Fibroblast of skin of right biceps (primary cell): ENCODE measurements at places on chromosomes 6 and 20.

DNA sequence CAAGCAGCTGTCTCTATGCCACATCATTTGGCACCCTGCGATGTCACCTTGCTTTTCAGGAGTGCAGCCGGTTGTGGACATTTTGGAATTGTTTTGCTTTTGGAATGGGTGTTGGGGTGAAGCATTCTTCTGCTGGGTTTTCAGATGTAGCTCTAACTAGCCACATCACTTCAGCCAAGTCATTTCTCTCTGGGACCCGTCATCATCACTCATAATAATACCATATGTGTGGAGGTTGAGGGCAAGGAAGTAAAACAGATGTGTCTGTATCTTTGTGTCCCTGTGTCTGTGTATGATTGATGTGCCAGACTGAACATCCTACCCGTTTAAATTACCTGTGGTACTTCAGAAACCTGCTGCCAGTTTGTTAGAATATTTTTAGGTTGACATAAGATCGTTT, 49.5 kb upstream of the TULP4 start:
- DNase-seq, result no peak

GRCh38 chr6:139020689-139021088, 7.9 kb upstream of the ABRACL start:
- DNase-seq, result no peak

- DNase-seq, result peak; percentile 27
These were observed 490.0 kb downstream of the GRIK2 start for GRCh38 chr6:101883505-101883904.

- no peak for DNase-seq
These were observed 15.2 kb downstream of the DEFB132 start for GRCh38 chr20:272718-273117.

GRCh38 chr20:17395729-17396128, 135.4 kb downstream of the BFSP1 start:
- no peak for DNase-seq

GRCh38 chr6:36848658-36849441, 9.6 kb upstream of the CPNE5 start:
- no peak for DNase-seq

GRCh38 chr6:108566406-108566805, 5.7 kb downstream of the FOXO3 start:
- no peak for DNase-seq

- DNase-seq, result peak; percentile 90
These were observed 287.0 kb downstream of the CLIC5 start for GRCh38 chr6:45728674-45729073.

DNA sequence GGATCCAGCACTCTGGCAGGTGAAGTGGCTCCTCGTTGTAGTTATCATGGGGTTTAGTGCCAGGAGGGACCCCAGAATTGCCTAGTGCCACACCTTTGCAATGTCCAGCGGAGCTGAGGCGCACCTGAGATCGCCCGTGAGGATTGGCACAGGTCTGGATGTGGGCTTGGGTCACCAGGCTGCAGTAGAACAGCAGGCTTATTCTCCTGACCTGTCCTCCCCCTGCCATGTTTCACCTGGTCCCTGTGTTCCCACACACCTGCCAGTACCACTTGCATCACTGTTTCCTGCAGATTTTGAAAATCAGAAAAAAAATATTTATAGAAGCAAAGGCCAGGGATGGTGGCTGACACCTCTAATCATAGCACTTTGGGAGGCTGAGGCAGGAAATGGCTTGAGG, 16.7 kb downstream of the ENTPD6 start:
- no peak for DNase-seq

GRCh38 chr6:111721753-111722154, 116.1 kb upstream of the TRAF3IP2 start:
- peak; percentile 61 for DNase-seq

DNA sequence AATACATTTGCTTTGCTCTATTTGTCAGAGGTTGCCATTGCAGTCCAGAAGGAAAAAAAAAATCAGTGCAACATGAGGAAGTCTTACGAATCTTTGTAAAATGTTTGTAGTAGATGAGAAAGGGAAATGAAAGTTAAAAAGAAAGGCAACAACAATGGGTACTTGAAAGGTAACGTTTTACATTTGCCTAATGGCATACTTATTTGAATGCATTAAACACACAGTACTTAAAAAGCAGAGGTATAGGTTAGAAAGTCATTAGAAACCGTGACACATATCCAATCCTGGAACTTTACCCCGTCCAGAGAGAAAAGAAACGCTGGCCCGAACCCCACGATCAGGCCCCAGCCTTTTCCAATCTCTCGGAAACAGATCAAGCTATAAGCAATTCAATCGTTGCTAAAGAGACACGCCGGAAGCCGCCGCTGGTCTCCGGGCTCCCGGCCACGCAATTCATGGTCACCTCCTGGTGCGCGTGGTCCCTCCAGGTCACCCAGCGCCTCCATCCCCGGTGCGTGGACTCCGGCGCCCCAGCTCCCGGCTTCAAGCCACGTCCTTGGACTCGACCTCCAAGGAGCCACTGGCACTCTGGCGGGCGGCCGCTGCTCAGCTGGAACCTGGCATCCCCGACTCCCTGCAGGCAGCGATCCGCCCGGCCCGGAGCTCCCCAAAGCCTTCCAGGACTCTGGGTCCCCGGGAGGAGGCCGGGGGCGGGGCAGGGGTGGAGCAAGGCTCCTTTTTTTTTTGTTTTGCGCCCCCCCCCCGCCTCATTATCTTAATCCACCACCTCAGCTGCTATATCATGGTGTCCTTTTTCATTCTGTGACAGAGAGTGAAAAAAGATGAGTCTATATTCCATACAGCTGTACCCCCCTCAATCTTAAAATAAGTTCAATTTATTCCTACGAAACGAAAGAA, at the start of gene SLC18B1:
Gene SLC18B1, minus strand, starts transcription at position 687 of the 918 bp plus-strand sequence. Its CDS starts 181 bp downstream, at position 506.
- DNase-seq, result peak; percentile 28

DNA sequence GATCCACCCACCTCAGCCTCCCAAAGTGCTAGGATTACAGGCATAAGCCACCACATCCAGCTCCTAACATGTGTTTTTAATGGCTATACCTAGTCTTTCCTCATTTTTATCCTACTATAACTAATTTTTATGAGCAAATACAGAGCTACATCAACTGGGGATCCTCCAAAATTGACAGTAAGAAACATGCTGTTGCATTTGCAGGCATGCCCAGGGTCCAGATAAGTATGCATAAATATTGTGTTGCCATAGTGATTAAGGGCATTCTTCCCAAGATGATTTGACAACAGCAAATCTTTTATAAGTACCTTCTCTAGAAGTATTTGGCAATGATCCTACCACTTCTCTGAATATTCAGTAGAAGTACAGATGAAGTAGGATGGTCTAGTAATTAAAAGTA, 41.9 kb upstream of the MOXD1 start:
- DNase-seq, result peak; percentile 71

DNA sequence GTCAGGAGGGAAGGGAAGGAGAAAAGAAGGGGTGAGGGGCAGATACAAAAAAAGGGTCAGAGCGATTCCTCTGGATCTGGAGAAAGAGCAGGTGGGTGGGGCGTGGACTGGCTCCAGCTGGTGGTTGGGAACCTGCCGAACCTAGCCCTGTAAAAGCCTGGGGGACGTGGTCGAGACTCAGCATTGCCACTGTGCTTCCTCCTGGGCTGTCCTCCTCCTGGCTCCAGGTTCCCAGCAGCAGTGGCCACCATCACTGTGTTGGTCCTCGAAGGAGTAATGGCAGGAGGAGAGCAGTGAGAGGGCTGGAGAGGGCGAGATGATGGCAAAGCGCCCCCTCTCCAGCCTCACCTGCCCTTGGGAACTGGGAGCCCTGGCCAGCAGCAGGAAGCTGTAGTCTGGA, 3.5 kb upstream of the RAET1L start:
- DNase-seq, result no peak

DNA sequence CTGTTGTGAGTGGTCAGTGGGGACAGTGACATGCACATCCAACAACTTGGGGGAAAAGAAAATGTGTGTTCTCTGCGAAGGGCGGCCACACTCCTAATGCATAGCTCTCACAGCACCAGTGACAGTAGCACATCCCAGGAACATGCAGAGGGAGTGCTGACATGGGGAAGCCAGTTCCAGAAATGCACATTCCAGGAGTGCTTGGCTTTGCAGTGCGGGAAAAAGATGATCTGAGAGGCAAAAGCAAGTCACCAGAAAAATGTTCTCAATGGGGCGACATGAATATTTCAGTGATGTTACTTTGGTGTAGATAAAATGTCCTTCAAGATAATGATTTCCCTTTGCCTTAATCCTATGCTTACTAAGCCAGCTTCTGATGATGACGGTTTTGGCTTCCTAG, 42.9 kb upstream of the PDE10A start:
- DNase-seq, result no peak

GRCh38 chr20:55266361-55266760, 739.0 kb downstream of the CBLN4 start:
- DNase-seq, result no peak

- no peak for DNase-seq
These were observed 44.5 kb downstream of the SLC52A3 start for GRCh38 chr20:723756-724155.

- DNase-seq, result no peak
These were observed 29.9 kb downstream of the ADTRP start for GRCh38 chr6:11748591-11749210.

GRCh38 chr20:58194175-58194791, 34.2 kb downstream of the ANKRD60 start:
- no peak for DNase-seq

DNA sequence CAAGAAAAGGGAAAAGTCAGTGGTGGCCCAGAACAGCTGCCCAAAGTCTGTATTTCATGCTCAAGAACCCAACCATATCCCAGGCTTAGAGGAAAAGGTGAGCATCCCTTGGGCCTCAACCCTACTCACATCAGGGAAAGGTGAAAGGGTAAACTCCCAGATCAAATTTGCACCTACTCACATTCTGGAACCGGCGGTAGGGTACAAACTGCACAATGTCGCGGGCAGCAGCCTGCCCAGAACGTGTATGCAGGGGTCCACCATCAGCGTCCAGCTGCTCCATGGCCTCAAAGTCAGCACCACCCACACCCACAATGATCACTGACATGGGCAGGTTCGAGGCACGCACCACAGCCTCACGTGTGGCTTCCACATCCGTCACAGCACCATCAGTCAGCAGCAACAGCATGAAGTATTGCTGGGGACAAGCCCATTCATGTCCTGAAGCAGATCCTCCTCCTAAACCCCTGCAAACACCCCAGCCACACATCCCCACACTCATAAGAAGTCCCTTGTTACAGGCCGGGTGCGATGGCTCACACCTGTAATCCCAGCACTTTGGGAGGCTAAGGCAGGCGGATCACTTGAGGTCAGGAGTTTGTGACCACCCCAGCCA, 10.9 kb downstream of the SPAG4 start:
- DNase-seq, result no peak

DNA sequence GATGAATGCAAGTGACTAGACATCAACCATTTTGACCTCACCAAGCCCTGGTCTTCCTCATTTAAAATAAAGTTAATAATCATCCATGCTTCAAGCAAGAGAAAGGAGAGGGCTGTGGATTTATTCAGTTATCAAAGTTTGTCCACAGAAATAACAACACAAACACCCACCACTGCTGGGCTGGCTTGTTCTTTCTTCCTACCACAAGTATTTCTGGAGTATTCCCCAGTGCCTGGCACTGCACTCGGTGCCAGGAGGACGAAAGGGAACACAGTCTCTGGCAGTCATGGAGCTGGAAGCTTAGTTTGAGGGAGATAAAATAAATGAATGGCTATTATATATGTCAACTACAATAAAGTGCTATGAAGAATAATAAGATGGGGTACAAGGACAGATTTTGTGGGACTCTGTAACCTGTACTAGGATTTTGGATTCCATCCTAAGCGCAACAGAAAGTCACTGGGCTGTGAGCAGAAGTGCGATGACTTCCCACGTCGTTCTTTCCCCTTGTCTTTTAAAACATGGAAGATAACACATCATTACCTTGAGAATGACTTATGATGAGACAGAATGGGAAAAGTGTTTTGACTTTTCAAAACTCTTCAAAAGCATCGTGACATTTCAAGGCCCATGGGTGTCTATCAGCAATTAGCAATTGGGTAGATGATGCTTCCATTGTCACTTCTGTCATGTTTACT, 74.5 kb upstream of the TRAF3IP2 start:
- DNase-seq, result no peak

DNA sequence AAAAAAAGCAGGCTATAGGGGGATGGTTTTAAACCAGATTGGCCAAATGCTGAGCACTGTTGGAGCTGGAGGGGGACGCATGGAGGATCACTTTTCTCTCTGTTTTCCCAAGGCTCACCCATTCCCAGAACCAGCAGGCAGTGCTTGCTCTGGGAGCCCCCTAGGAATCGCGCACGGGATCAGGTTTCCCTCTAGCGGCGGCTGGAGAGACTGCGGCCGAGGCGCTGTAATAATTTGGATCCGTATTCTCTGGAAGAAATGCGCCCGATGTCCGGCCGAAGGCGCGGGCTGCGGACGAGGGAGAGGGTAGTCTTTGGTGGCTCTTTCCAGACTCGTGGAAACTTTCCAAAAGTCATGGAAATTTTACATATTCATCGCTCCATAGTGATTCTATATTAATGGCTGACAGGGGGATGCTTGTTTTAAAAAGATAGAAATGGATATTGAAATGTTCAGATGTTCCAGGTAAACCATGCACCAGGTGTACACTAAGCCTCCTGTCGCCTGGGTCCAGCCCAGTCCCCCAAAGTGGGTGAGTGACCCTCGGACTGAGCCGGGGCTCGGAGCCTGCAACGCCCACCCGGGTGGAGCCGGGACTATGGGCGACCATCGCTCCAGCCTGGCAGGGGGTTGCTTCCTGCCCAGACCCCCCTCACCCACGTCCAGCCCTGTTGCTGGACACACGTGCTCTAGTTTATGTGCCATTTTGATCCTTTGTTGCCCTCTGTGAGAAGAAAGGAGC, 78.7 kb upstream of the PHACTR3 start:
- DNase-seq, result peak; percentile 50

DNA sequence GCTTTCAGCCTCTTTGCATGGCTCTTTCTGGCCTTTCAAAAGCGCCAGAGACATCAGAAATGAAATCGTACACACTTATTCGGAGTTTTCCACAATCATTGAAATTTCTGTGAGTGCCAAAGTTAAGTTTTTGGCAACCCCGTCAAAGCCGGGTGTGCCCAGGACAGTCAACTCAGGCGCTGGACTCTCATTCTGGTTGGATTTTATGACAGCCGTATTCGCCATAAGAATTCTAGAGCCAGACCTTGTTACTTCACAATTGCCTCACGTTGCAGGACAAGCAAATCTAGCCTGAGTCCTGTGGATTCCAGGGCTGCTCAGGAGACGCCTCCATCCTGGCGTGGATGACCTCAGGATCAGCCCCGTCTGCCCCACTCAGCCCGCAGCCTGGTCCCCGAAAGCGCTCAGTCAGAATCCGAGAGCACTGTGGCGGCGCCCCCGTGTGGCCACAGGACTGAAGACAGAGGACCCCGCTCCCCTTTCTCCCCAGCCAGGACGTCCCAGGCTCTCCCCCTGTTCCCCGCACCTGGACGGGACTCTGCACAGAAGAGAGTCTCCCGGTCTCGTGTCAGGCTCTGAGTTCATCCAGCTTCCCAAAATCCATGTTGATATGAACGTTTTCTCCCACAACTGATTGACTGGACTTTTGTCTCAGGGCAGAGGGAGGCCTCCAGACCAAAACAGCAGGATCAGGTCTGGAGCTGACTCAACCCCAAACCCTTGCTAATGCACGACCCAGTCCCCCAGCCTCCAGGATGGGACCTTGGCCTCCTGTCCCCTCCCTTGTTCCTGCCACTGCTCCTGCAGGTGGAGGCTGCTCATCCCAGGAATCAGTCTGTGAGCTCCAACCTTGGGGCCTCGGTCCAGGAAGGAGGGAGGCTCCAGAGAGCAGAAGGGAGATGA, 38.2 kb downstream of the MICA start:
- DNase-seq, result peak; percentile 63
